Glomerular endothelial cell (primary cell): ENCODE measurements at places on chromosomes 11 and 22. TPM values are rescaled to one million over a fixed set of nuclear protein-coding genes. Genes with fewer than 3 reads are reported as not detected.

Gene C11orf42
- total RNA-seq = not detected in 2 replicates

Gene RBMXL2
- not detected in 2 replicates for total RNA-seq

Gene CD82
- 68.3 and 79.9 TPM in 2 replicates for total RNA-seq

DNA sequence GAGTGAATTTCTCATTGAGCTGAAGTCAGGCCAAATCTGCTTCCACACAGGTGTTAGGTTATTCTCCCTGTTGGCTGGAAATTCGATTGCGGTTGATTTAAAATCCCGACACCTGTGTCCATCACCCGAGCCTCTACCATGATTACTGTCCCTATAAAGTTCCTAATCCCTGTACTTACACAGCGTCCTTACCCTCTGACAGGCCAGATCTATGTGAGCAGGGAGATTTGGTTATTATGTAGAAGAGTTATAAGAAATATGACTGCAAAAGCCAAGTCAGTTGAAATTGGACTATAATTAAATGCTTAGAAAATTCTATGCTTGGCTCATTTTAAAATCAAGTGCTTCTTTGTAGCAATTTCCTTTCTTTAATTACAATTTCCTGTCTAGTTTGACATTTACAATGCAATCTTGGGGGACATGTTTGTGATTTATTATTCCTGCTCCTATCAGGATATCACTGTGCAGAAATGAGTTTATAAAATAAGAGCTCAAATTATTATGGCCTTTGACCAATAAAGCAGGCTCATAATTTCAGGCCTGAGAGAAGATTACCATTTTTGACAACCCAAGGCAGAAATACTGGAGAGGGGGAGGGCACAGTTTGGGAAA, 32.5 kb upstream of the LMO1 start:
- no peak for DNase-seq

GRCh38 chr11:1298695-1299492, 10.5 kb downstream of the TOLLIP start:
- DNase-seq = no peak
